ENCODE measurements at places on chromosomes 6 and 20.

DNA sequence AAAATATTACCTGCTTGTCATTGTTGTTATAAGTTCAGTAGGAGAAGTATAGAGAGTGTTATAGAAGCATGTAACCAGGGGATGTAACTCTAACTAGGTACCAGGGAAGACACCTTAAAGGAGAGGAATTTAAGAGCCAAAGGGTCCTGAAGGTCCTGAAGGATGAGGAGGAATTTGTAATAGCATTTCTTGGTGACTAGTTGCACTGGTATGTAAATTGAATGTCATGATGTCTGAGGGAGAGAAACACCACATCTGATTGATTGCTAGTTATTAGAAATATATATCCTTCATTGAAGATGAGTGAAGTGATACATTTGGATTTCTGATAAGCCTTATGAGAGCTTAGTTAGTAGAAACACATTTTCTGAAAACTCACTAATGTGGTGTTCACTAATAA is 643.8 kb downstream of the RFPL4B start:
- DNase-seq = no peak

DNA sequence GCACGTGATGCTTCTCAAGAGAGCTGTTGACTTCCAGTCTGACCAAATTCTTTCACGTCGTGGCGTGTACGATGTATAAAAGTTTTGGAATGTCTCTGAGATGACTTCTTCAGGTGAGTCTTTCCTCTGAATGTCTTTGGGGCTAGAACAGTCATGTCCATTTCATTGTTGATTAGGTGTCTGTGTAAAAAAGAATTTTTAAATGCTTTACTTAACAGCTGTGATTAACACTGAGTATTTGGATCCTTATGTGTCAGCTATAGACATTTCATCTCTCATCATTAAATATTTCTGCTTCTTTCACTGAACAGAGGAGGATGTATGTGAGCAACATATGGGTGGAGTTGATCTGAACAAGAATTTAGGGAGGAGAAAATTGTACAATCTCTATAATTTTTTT is 29.3 kb upstream of the KIF13A start:
- no peak for DNase-seq

GRCh38 chr6:91600561-91600960 is 1013.7 kb upstream of the MAP3K7 start:
- DNase-seq = no peak

- no peak for DNase-seq
Observed at GRCh38 chr6:88810701-88811100, 152.7 kb downstream of the RNGTT start.

DNA sequence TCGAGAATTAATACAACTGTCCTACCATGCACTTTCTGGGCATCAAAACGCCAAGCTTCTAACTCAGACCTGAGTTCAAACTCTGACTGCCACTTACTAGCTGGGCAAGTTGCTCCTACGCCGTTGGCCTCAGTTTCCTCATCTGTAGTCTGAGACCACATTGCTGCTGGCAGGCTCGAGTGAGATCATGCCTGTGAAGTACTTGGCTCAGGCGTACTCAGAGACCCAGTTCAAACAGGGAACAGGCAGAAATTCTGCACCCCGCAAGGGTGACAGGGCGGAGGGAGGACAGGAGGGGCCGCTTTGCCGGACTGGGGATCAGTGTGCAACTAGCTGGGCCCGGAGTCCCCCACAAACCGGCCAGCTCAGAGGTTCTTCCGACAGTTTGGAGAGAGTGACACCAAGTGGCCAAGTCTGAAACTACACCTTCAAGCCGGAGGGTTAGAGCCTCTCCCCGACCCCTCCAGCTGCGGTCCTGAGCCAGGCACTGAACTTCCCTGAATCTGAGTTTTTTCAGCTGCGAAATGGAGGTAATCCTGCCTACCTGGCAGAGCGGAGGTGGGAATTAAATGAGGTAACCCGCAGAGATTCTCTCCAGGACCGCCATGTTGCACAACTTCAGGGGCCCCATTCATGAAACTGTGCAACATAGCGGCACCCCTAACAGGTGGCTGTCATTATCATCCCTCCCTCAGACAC is 46.0 kb upstream of the PTPN1 start:
- peak; percentile 69 for DNase-seq

GRCh38 chr20:8504030-8504429 is 372.0 kb downstream of the PLCB1 start:
- no peak for DNase-seq

DNA sequence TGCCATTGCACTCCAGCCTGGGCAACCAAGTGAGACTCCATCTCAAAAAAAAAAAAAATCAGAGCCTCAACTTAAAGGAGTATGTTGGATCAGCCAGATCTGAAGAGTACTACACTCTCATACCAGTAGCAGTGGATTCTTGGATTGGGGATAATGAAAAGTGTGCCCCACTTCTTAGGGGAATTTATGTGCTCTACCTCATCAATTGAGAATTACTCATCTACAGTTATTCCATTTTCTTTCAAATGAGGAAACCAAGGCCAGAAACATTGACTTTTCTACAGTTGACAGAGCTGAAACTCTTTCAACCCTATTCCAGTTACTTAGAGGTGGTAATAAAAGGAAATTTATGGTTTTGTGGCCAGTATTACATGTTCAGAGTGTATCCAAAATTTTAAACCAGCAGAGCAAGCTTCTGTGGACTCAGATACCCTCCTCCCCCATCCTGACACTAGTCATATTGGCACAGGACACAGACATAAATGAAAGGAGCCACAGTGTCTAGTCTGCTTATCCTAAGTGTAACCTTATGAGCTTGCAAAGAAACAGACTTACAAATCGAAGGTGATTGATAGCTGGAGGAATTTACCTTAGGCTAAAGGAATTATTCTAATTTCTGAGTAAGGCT is 51.2 kb downstream of the ORC3 start:
- peak; percentile 38 for DNase-seq

- DNase-seq = no peak
Observed at GRCh38 chr6:163823577-163823976, 409.1 kb downstream of the QKI start.

GRCh38 chr6:54010340-54011276 is 100.6 kb upstream of the MLIP start:
- DNase-seq = no peak

GRCh38 chr6:78810698-78811097 is 56.7 kb upstream of the IRAK1BP1 start:
- DNase-seq = no peak

GRCh38 chr6:132643547-132643946 is 15.4 kb downstream of the TAAR1 start:
- DNase-seq = no peak

DNA sequence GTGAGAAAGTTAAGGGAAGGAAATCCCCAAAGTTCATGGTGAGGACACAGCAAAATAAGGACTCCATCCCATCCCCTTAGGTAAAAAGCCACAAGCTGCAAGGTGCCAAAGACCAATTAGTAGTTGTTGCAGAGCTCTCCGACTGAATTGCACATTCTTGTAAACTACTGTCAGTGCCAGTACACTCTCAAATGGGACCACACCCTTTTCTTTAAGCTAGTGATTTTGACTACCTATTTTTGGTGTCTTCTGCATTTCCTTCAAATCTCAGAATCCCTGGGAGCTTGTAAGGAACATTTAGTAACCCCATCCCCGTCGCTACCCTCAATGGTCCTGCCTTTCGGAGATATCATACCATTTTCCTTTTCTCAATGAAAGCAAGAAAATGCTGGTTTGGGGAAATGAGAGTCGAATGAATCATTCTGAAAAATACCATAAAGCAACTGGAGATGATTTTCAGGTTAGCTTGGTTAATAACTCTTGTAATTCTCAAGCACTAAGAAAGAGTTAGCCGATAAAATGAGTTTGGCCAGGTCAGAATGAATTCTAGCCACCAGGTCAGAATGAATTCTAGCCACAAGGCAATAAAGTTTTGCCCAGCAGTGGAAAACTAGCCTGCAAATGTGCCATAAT is 5.2 kb upstream of the HMGN3 start:
- DNase-seq = no peak

DNA sequence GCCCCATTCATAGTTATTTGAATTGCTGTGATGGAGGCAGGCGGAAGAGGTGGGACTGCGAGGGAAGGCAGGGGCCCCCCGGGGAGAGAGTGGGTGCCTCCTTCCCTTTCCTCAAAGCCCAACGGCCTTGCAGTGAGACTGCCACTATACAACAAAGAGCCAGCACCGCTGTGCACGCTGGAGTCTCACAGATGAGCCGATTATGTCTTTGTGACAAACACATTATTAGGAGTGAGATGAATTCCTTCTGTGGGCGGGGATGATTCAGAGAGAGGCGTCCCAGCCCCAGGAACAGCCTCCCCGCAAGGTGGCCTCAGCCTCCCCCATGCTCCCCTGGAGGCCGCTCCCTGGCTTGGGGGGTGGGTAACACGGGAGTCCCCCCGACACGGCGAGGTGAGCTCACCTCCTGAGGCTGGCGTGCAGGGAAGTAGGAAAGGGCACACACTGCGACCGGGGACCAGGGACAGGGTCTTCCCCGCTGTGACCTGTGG is 26.7 kb downstream of the NTSR1 start:
- DNase-seq = no peak

GRCh38 chr20:12358655-12359009 is 440.9 kb downstream of the BTBD3 start:
- no peak for DNase-seq

DNA sequence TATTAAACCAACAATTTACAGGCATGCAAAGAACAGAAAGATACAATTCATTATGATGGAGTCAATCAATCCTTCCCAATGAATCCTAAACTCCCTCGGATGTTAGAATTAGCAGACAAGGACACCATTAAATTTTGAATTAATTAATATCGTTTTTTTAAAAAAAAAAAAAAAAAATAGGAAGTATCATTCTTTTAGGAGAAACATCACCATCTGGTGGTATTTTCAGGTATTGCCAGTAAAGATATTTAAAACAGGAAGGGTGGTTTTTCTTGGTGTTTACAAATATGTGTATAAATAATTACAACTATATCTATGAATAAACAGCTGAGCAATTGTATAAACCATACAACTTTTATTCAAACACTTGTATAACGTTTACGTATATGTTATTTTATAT is 564.4 kb downstream of the HAO1 start:
- peak; percentile 13 for DNase-seq

- DNase-seq = no peak
Observed at GRCh38 chr6:36916126-36916525, 30.4 kb downstream of the C6orf89 start.

- no peak for DNase-seq
Observed at GRCh38 chr6:158018041-158018771, 36.5 kb downstream of the SYNJ2 start.

GRCh38 chr6:129455126-129455769 is 254.7 kb downstream of the ARHGAP18 start:
- DNase-seq = no peak

DNA sequence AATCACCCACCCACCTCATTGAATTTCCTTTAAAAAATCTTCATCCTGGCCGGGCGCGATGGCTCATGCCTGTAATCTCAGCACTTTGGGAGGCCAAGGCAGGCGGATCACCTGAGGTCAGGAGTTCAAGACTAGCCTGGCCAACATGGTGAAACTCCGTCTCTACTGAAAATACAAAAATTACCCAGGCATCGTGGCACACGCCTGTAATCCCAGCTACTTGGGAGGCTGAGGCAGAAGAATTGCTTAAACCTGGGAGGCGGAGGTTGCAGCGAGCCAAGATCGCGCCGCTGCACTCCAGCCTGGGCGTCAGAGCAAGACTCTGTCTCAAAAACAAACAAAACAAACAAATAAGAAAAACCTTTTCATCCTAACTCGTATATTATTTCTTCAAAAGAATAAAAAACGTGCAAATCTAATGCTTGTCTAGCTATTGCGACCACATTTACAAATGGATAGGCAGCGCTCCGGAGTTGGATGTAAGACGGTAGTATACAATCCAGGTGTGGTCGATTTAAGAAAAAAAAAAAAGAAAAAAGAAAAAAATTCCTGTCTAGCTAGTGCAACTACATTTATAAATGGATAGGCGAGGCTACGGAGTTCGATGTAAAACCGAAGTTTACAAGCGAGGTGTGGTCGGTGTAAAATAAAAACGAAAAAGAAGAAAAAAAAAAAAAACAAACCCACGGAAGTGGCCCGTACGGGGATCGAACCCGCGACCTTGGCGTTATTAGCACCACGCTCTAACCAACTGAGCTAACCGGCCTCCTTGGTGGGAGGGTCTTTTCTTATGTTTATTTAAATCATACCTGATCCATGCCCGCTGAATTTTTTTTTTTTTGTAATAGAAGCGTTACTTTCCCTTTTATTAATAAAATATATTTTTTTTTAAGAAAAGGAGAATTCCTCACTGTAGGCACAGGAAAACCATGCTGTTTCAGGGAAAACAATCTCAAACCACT is 70.7 kb upstream of the PRSS16 start:
- DNase-seq = peak; percentile 65

- no peak for DNase-seq
Observed at GRCh38 chr6:38942442-38942841, 106.1 kb upstream of the GLP1R start.

- DNase-seq = no peak
Observed at GRCh38 chr6:135458051-135458450, 39.5 kb downstream of the AHI1 start.

GRCh38 chr6:69138148-69138547 is 503.1 kb downstream of the ADGRB3 start:
- DNase-seq = no peak

- no peak for DNase-seq
Observed at GRCh38 chr6:32609391-32609730, 19.7 kb upstream of the HLA-DRB1 start.

DNA sequence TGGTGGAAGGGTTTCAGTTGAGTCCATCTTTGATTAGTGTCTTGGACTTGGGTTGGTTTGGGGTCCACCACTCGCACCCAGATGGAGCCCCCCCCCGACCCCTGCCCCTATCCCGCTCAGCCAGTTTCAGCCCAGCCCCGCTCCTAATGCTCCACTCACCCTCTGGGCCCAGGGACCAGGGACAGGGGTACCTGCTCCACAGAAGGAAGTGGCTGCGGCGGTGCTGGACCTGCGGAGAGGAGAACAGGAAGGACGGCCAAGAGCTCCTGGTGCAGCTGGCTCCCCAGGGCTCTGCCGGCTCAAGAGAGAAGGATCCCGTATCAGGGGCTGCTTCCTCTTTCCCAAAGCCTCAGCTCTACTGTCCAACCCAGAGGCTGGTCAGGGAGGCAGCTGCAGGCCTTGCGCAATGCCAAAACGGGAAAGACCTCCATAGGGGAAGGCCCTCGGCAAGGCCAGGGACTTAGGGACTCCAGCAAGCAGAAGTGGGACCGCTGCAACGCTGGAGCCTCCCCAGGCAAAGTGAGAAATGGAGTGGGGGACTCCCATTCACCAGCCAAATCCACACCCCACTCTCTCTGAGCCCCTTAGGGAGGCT is at the start of gene SIGLEC1:
Gene SIGLEC1 (minus strand): TSS at position 322 of the 595 bp plus-strand sequence. CDS start 5,472 bp downstream, outside the sequence.
- DNase-seq = no peak

DNA sequence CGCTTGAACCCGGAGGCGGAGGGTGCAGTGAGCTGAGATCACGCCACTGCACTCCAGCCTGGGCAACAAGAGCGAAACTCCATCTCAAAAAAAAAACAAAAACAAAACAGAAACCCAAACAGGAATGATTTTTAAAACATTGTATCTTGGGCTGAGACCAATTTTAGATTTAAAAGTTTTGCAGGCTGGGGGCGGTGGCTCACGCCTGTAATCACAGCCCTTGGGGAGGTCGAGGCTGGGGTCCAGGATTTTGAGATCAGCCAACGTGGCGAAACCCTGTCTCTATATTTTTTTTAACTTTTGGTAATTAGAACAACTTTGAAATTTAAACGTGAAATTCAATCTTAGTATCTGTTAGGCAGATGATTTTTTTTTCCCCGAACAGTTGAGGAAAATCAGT is 70.5 kb downstream of the AKAP12 start:
- no peak for DNase-seq
